ENCODE measurements at places on chromosomes 1 and 21.

DNA sequence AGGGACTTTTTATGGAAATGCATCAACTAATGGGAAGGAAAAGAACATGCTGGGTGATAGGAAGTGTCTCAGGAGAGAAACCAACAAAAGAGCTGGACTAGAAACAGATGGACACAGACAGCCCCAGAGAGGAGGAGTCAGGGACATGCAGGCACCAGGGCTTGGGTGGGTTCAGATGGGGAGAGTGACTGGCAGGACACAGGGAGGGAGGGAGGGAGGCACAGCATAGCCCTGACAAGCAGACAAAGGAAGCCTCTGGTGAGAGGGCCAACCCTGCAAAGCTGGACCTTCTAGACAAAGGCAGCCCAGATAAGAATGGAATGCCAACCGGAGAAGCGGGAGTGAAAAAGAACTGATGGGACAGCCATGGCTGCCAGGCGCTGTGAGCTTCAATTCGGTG, 568.8 kb downstream of the AJAP1 start:
- no peak for DNase-seq

GRCh38 chr1:208298593-208299269, 54.5 kb upstream of the PLXNA2 start:
- no peak for DNase-seq

- DNase-seq = no peak
Observed at GRCh38 chr1:65503427-65503826, 83.0 kb downstream of the LEPR start.

DNA sequence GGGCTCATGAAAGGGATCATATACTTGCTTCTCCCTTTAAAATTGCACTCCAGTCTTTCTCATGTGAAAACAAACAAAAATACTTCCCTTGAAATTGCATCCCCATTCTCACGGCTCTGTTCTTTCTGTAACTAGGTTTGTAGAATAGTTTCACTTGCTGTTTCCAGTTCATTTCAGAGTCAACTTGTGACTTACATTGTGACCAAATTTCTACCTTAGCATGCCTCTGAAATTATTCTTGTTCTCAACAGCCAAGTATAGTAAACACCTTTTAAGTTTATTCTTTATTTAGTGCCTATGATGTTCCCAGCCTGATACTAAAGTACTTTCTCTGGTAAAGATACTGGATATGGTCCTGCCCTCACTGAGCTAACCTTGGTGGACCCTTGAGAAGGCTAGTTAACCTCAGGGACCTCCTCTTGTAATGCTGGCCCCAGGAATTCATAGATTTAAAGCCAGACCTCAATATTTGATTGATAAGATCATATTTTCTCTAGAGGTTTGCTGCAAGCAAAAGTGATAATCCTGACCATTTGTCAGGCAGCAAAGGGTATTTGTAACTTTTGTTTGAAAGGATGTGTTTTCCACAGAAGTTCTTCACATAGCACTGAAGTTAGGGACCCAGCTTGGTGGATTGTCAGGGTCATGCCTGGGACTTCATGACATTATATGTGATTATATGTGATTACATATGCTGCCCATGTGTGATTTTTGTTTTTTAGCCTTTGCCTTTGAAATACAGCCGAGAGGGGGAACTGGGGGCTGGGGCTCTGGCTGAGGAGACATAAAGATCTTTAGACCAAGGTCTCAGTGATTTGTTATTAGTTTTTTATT, 29.6 kb downstream of the VANGL2 start:
- peak; percentile 61 for DNase-seq

DNA sequence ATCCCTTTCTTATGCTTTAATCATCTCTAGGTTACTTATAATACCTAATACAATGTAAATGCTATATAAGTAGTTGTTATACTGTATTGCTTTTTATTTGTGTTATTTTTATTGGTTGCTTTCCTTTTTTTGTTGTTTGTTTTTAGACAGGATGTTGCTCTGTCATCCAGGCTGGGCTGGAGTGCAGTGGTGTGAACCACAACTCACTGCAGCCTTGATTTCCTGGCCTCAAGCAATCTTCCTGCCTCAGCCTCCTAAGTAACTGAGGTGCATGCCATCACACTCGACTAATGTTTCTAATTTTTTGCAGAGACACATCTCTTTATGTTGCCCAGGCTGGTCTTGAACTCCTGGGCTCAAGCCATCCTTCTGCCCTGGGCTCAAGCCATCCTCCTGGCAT, 26.9 kb downstream of the KRTAP19-8 start:
- peak; percentile 44 for DNase-seq

DNA sequence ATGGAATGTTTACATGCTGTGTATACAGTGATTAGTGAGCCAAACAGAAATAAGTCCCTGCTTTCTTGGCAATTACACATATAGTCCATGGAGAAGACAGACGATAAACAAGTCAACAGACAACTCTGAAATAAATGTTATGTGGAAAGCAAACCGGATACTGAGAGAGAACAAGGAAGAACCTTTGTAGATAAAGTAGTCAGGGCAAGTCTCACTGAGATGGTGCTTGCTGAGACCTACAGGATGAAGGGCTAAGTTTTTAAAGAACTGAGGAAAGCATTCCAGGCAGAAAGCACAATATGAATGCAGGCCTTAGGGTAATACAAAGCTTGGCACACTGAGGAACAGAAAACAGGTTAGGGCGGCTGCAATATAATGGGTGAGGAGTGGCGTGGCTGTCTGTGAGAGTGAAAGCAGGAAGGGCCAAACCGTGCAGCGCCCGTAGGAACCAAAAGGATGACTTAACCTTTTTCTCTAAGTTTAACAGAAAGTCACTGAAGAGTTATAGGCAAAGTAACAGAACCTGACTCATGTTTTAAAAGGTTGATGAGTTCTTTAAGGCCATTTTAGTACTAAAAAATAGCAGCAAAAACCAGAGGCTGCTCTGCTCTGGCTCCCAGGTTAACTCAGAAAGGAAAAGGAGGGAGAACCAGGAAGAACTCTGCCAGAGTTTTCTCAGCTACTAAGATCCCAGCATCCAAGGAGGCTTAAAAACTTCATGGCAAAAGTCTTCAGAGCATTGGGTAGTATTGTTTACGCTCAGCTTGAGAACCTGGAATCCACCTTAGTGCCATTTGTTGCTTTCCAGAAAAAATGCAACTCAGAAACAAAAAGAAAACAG, 8.7 kb upstream of the TTF2 start:
- DNase-seq = no peak

- no peak for DNase-seq
Observed at GRCh38 chr1:187270256-187270655, 441.5 kb downstream of the PLA2G4A start.

DNA sequence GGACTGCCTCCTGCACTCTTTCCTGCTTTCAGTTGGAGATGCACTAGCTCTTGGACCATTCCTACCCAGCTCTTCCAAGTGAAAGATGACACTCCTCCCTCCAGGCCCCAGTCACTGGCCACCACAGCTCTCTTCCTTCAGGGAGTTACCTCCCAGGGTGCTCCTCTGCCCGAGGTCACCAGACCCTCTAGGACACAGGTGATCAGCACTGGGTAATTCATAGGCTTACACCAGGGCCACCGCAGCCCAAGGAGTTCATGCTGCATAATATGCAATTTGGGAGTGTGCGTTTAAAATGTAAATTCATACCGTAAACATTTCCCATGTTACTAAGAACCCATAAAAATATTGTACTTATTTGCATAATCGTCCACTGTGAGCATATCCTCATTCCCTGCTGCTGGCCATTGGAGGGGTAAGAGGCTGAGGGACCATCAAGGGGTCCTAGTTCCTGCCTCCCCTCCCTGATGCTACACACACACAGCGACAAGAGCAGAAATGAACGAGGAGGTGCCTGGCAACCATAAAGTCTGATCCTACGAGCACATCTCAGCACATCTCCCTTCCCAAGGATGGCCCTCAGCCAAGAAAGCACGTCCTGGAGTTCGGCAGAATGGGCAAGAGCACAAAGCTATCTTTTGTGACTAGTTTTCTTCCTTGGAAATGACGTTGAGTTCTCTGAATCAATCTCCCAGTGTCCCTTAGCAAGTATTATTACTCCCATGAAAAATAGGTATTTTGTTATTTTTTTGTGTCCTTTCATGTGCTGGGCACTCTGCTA, 222.9 kb upstream of the RAB4A start:
- no peak for DNase-seq

GRCh38 chr1:160260406-160261382, 1.7 kb downstream of the DCAF8 start:
- DNase-seq = peak; percentile 16

- DNase-seq = no peak
Observed at GRCh38 chr1:216528816-216529215, 105.6 kb upstream of the USH2A start.

DNA sequence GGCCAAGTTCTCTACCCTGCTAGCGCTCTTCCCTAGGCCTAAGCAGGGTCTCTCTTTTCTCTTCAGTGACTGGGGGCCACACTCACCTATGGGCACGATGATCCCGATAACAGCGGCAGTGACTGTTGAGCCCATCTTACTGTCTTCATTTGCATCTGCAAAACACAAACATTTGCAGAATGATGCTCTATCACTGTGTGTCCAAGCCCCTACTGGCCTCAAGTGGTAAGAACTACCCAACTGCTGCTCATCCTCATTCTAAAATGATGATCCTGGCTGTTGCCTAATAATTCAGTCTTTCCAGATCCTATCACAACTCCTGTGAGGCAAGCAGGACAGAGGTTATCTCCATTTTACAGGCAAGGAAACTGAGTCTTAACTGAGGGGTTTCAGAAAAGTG, 16.7 kb upstream of the MAGOH start:
- DNase-seq = no peak

DNA sequence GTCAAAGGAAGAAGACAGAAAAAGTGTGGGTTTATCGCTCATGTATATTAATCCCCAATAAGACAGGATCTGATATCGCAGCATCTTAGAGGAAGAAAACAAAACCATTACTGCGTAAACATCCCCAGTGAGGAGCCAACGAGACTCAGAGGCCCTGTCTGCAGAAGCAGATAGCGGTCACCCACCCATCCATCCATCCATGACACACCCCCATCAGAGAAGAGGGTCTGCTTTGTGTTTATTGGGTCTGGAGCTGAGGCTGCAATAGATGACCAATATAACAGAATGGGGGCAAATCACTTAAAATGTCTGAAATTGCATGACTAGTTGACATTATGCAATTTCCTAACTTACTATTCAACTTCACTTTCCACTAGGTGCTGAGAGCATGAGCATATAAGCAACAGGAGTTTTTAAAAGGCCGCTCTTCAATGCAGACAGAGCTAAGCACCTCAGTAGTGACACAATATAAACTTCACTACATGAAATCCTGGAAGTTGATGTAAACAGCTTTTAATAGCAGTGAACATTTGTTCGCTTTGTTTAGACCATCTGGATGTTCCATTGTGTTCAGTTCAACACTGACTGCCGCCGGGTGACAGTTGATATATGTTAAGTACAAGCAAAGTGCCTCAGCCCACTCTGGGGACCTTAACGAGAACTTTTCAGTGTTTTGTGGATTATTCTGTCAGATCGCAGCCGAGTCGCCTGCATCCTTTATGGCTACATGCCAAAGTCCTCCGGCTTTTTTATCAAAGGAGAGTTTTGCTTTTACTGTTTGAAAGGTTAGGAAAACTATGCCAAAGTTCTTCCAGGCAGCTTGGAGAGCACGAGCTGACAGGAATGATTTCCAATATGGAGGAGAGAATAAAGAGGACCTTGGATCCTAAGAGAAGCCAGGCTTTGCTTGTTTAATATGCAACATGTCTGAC, 167.5 kb downstream of the ZNF281 start:
- no peak for DNase-seq

- DNase-seq = no peak
Observed at GRCh38 chr1:173869021-173869359, 810 bp downstream of the ZBTB37 start.

DNA sequence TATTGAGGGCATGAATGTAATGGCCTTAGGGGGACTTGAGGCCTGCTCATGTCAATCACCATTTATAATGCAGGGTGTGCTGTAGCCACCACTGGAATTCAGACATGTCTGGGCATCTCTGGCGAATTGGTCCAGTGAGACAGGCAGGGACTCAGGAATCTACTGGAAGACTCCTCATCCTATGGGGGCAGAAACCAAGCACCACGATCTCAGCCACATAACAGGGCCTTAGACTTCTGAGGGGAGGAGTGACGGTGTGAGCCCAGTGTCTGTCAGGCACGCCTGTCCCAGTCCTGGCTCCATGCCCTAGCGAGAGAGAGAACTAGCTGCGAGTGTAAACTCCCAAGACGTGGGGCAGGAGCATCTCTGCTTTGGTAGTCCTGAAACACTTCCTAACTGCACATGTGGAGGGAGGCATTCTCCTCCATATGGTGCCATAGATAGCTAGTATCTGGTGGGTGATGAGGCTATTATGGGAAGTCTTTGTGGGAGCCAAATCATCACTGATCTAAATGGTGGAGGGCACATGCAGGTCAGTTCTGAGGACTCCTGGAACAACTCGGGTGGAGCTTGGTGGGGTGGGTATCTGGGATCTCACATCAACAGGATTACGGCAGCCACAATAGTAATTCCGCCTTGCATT, 29.8 kb upstream of the KIAA0040 start:
- DNase-seq = no peak

GRCh38 chr1:31241321-31241720, 1.6 kb upstream of the NKAIN1 start:
- no peak for DNase-seq

GRCh38 chr1:97680470-97680869, 240.4 kb downstream of the DPYD start:
- DNase-seq = no peak
